Stimulated activated CD4-positive, alpha-beta T cell treated with anti-CD3 and anti-CD28 coated beads, Interleukin-12 subunit alpha, Interleukin-12 subunit beta, amount 100 ng/mL, for 4 hours (primary cell): ENCODE measurements at places on chromosomes 1 and 21.

GRCh38 chr1:56676571-56677035 is 31.5 kb downstream of the PRKAA2 start:
- no peak for DNase-seq

- no peak for DNase-seq
Observed at GRCh38 chr1:243979396-243979795, 71.7 kb upstream of the ZBTB18 start.

DNA sequence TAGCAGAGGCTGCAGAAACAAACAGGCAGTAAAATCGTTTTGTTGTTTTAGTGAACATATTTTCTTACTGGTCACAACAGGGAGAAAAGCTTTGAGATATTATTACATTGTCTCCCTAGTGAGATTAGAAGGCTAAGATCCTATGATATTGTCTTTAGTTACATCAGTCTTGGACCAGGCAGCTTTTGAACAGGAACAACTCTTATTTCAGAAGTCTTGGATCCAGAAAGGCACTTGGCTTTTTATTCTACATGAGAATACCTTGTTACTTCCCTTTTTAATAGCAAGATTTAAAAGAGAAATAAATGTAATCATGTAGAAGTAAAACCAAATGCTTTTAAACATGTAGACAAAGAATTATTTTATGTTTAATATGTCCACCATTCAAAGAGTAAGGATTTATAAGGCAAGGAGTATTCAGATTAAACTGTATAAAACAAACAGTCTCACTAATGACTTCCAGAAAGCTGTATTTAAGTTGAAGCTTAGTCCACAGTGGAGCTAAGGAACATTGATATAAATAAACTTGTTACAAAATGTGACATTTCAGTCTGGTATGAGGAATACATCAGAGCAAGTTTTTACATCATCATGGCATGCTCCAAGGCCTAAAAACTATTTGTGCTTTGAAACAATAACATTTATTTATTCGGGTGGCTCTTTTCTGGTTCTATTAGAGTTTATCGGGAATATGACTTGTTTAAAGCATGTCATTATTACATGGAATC is 72.2 kb downstream of the PHTF1 start:
- no peak for DNase-seq

DNA sequence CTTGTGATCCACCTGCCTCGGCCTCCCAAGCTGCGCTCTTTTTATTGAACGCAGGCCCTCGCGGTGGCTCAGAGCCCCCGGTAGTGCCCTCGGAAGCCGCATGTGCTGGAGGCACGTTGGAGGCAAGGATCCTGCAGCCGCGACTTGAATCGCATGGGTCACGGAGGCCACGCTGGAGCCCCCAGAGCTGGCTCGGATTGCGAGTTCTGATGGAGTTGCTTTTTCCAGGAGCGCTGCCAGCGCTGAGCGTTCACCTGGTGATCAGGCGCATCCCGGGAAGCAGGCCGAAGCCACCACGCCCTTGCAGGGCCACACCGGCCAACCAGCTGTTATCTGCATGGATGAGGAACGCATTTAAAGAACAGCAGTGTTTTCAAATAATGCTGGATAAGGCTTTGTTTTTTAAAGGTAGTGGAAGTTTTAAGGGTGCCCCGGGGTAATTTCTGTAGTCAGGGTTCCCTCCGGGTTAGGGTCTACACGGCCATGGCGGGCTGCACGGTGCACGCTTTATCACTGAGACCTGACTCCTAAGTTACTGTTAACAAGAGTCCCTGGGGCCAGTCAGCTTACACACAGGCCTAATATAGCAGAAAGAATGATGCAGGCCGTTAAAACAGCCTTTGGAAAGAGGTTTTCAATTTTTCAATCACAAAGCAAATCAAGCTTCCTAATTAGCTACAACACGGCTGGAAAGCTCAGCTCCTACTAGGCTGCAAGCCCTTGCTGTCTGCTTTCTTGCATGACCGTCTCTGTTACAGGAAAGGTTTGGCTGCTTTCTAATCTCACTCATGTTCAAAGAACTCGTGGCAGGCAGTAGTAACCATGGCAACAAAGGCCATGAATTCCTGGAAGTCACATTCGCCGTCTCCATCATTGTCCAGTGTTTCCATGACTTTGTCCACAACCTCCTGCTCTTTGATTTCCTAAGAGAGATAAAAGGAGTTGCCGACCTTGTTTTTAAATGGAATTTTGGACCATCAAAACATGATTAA is 6.0 kb downstream of the S100B start:
- no peak for DNase-seq

DNA sequence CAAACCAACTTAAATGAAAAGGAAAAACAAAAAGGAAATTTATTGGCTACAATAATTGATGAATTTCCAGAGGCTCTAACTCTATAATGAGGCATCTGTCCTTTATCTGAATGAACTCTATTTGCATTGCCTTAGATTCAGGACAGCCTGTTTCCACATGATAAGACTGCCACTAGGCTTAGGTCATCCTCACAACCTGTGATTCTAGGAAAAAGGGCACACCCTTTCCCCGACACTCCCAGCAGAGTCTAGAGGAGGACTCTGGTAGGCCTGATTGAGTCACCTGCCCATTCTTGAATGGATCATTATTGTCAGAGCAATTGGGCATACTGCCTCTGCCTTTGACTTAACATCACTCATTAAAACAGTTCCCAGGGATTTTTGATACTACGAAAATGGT is 262.8 kb downstream of the TPR start:
- DNase-seq = no peak

GRCh38 chr1:32733582-32734321 is 31.2 kb upstream of the SYNC start:
- no peak for DNase-seq

- no peak for DNase-seq
Observed at GRCh38 chr1:53733447-53733931, 5.5 kb downstream of the GLIS1 start.

GRCh38 chr1:12369258-12369657 is 139.4 kb downstream of the VPS13D start:
- DNase-seq = no peak

DNA sequence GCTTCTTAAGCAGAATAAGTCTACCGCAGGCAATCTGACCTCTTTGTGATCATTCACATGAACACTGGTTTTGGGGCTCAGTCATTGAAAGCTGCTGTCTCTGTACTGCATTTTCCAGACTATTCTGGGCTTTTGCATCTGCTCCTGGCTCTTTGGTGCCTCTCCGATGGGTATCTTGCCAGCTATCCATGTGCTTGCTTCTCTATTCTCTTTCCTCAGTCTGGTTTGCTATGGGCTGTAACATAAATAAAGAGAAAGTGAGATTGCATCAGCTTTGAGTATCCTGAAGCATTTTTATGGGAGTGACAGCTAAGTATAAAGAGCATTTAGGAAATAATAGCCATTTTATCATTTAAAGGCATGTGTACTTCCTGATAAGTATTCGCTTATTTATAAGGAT is 70.7 kb downstream of the C1orf21 start:
- no peak for DNase-seq

GRCh38 chr1:218624052-218624451 is 278.9 kb downstream of the TGFB2 start:
- no peak for DNase-seq

DNA sequence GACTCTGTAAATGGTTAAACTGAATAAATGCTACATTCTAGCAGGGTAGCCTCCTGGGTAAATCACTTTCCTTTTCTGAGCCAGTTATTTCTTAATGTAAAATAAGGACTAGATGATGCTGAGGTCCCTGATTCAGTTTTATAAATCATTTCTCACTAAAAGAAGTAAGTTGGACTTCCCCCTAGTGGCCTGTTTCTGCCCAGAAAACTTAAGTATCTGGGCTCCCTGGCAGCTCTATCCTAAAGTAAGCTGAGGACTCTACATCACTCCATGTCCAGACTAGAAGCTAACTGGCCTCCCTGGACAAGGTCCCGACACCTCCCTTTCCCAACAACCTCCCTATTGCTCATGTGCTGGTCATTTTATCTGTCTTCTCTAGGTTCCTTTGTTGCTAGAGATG is 3.0 kb downstream of the GPN2 start:
- DNase-seq = no peak

DNA sequence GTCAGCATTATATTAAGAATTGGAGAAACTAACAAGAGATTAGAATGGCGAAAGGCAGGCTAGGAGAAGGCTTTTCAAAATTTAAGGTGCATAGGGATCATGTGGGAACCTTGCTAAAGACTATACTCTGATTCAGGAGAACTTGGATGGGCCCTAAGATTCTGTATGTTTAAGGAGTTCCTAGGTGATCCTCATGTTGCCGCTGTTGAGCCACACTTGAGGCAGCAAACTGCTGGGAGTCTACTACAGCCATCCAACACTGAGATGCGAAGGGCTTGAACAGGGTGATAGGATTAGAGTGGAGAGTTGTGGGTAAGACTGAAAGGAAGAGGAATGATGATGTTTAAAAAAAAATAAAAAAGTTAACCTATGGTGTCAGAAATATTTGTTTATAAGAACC is 1013.2 kb downstream of the MRPL39 start:
- no peak for DNase-seq

GRCh38 chr1:9601942-9602793 is 13.5 kb downstream of the TMEM201 start:
- no peak for DNase-seq

DNA sequence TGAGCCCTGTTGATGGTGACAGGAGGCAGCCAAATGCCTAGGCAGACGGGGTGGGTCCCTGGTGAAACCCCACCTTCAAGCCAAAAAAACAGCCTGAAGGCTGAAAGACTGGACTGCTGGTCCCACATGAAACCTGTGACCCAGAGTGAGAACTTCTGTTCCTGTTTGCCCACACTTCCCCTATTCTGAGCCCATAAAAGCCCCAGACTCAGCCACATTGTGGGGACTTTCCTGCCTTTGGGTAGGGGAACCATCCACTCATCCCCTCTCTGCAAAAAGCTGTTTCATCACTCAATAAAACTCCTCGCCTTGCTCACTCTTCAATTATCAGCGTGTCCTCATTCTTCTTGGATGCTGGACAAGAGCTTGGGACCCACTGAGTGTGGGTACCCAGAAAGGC is 25.2 kb downstream of the HTR6 start:
- no peak for DNase-seq

DNA sequence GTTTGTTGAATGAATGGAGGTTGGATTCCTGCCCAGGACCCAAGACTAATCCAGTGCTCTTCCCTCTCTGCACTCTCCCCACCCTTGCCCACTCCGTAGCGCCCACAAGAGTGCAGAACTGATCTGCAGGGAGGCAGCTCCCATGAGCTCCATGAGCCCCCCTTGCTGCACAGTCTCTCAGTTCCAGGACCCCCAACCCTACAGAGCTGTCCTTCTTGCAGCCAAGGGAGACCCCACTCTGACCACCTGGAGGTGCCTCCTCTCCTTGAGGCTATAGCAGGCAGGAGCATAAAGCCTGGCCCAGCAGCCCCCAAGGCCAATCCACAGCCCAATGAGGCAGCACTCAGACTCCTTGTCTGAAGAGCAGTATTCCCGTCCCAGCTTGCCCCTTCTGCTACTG is 209.2 kb upstream of the ZC3H12A start:
- DNase-seq = no peak

DNA sequence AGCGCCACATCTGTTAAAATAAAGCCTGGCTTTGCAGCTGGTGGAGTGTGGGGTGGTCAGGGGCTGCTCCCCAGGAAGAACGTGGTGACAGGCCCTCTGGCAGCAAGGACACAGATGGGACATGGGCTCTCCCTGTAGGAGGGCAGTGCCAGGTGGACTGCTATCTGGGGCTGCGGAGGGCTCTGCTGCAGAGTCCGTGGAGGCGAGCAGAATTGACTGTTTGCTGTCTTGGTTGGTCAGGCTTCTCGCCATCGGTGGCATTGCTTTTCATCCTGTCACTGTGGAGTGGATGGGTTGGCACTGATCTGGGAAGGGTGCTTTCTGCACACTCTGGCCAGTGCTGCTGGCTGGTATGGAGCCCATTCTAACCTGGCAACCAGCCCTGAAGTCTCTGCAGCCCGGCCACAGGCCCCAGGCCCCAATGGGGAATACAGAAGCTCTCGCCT is 103.0 kb downstream of the LAMC2 start:
- DNase-seq = no peak

DNA sequence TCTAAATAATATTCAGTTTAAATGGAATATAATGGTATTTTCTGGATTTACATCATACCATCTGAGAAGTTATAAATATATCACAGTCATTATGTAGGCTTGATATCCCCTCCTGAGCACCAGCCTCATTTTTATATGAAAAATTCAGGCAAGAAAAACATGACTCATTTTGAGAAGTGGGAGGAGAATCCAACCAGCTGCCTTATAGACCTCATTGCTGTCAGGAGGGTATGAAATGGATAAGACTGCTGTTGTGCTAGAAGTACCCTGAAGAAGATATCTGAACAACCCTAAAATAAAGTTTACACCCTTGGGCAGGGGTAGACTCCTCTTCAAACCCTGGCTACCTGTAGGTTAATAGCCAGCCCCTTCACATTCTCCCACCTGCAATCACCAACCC is 8.8 kb downstream of the GIPC2 start:
- DNase-seq = no peak
